ENCODE measurements at places on chromosomes 6 and 20. TPM values are rescaled to one million over a fixed set of nuclear protein-coding genes. Genes with fewer than 3 reads are reported as not detected.

The C20orf202 gene
- total RNA-seq: not detected

The INSM1 gene
- total RNA-seq: not detected

The RPL10A gene
- total RNA-seq: 1,895 TPM

The PM20D2 gene
- 12.0 TPM for total RNA-seq

The MUC21 gene
- not detected for total RNA-seq

The REM1 gene
- total RNA-seq: not detected

The SNAI1 gene
- 0.04 TPM for total RNA-seq

The DUSP15 gene
- not detected for total RNA-seq

The MMUT gene
- total RNA-seq: 7.2 TPM

The OVOL2 gene
- 14.6 TPM for total RNA-seq

The WDR27 gene
- total RNA-seq: 10.6 TPM

The TFAP2B gene
- total RNA-seq: 0.70 TPM

The MUCL3 gene
- not detected for total RNA-seq

The HLA-DPB1 gene
- 2.8 TPM for total RNA-seq

The SGK2 gene
- not detected for total RNA-seq

The PRICKLE4 gene
- 1.4 TPM for total RNA-seq

The CYP21A2 gene
- total RNA-seq: not detected

The FAM162B gene
- 0.08 TPM for total RNA-seq

The KIF6 gene
- 0.16 TPM for total RNA-seq

The MAFB gene
- total RNA-seq: 0.65 TPM

The PXDC1 gene
- 59.0 TPM for total RNA-seq

The PACRG gene
- 2.3 TPM for total RNA-seq

The L3MBTL1 gene
- 2.0 TPM for total RNA-seq

The BTN1A1 gene
- total RNA-seq: not detected

The PLCB4 gene
- total RNA-seq: 2.1 TPM

The PDE7B gene
- total RNA-seq: under 0.01 TPM

The DYNLT2 gene
- 0.34 TPM for total RNA-seq

The SLC24A3 gene
- 0.08 TPM for total RNA-seq

The GRM1 gene
- not detected for total RNA-seq

The HDAC2 gene
- total RNA-seq: 57.9 TPM

The RBM24 gene
- 0.78 TPM for total RNA-seq

The KIFC1 gene
- total RNA-seq: 14.0 TPM

The IPCEF1 gene
- total RNA-seq: 0.94 TPM

The KIAA1755 gene
- total RNA-seq: not detected

The SOX18 gene
- not detected for total RNA-seq

The KCNG1 gene
- 60.2 TPM for total RNA-seq

The CST4 gene
- total RNA-seq: not detected

The KCNK5 gene
- total RNA-seq: not detected

The SSTR4 gene
- total RNA-seq: not detected

The METTL24 gene
- not detected for total RNA-seq

The DEK gene
- 132 TPM for total RNA-seq

The SLA2 gene
- total RNA-seq: not detected

All from hair follicular keratinocyte (primary cell).